NCI-H82 (cell line): ENCODE measurements at places on chromosomes 11 and 22.

- no peak for DNase-seq
Observed at GRCh38 chr11:15829312-15829711, 527.0 kb downstream of the SOX6 start.

DNA sequence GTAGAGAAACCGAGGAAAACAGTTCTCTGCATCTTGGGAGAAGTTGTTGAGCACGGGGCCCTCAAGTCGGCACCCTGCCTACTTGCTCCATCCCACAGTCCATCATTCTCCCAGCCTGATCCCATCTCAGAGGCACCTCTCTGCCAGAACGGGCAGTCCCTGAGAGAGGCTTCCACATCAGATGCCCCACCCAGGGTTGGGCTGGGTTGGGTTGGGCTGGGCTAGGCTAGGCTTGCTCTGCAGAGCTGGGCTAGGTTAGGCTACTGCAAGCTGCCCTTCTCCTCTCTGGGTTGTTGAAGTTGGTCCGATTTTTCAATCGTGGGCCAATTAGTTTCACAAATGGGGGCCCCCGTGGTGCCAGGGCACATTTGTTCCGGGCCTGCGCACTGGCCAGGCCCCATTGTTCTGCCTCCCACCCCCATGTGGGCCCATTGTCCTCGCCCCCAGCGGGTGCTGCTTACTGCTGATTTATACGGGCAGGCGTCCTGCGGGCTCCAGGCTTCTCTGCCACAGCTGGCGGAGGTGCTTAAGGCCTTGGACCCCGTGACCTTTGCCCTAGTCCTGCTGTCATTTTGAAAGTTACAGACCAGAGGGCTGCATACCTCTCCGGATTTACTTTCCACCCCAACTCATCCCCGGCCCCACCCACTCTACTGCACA, 63.7 kb upstream of the NNMT start:
- DNase-seq, result peak; percentile 40

- no peak for DNase-seq
Observed at GRCh38 chr11:68002938-68003845, 705 bp downstream of the UNC93B1 start.

GRCh38 chr22:29308791-29309262, 2.4 kb downstream of the GAS2L1 start:
- no peak for DNase-seq

DNA sequence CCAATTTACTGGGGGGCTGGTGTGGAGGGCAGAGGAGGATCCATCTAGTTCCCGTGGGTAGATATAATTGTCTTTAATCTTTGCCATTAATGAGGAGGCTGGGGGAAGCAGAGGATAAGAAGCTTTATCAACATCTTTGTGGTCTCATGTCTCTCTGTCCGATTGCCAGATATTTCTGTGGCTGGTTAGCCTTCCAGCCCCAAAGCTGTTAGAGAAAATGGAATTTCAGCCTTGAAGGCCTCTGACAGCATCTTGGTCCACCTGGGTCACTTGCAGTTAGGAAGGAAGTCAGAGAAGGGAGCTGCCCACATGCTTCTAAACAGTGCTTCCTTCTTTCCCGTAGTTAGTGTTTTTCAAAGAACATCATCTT, 56.9 kb downstream of the ABTB2 start:
- DNase-seq, result peak; percentile 28

GRCh38 chr11:131579932-131580387, 209.5 kb downstream of the NTM start:
- DNase-seq, result peak; percentile 95

GRCh38 chr11:80856066-80856465, 1415.2 kb upstream of the TENM4 start:
- DNase-seq, result no peak

DNA sequence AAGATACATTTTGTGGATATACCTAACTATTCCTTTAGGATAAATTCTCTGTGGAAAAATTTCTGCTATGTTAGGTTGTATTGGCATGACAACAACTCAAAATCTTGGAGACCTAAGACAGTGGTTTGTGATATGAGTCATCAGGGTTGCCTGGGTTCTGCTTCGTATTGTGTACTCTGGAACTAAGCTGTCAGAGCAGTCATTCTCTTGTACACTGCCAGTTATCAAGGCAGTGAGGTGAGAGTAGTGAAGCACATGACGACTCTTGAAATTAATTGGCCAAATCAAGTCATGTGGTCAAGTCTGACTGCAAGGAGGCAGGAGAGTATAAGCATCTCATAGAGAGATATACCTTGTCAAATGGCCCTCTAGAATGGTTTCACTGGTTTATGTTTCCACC, 104.4 kb downstream of the FANCF start:
- DNase-seq, result peak; percentile 5

DNA sequence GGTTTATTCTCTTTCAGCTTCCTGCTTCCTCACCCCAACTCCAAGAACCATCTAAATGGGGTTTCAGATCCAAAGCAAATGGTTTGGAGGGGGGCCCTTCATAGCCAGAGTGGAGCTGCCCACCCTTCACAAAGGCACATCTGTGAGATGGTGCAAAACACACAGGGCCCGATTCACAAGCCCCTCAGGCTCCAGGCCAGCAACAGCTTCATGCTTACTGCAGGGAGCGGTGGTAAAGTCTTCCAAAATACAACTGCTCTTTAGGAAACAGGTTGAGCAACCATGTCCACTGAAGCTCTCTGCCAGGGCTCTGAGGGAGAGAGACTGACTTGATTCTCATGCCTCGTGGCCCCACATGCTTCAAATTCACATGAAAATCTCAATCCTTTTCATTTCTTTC, 213.0 kb upstream of the NARS2 start:
- no peak for DNase-seq

DNA sequence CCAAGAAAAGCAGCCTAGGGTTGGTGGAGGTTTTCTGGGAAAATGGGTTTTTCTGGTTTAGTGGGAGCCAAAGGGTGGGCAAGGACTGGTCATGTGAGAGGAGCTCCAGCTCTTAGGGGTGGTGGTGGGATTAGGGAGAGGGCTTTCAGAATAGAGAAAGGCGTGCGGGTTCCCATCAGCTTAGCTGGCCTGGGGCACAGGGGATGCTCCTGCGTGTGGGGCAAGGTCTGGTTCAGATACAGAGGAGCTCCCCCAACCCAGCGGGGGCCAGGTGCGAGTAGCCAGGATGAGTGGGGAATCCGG, 644 bp downstream of the TMEM134 start:
- peak; percentile 30 for DNase-seq
